ENCODE measurements at places on chromosomes 4 and X.
A peak's percentile ranks its signal among the peaks of the same experiment; 100 is the strongest.

GRCh38 chr4:139899346-139899745 lies 233.7 kb downstream of the MGST2 start:
- DNase-seq, result no peak

DNA sequence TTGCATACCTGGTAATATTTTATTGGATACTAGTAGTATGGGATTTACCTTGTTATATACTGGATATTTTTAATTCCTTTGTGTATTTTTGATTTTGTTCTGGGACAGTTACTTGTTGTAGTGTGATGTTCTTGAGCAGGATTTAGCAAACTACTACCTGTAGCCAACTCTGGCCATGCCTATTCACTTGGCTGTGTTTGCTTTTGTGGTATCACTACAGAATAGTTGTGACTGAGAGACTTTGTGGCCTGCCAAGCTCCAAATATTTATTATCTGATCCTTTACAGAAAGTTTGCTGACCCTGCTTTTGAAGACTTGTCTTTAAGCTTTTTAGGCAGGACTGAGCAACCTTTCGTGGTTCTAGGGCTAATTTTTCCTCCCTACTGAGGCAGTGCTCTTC lies 17.8 kb downstream of the ZCCHC4 start:
- DNase-seq, result no peak

- no peak for DNase-seq
Observed at GRCh38 chr4:187227907-187228704, 504.4 kb upstream of the FAT1 start.

DNA sequence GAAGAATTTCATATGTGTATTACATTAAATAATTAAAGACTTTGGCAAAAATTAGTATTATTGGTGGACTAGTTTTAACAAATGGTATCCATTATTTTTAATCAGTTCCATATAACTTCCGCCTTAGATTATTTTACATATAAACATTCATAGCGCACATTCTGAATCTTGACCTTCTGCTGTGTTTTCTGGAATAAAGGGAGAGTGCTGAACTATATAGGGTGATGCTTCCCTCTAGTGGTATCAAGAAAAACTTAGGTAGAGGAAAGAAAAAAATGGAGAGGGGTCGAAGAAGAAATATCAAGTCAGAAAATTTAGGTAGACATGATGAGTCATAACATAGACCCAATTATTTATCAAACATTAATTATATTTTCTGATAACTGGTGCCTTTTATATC lies 155.6 kb upstream of the PACRGL start:
- DNase-seq, result no peak

- DNase-seq, result no peak
Observed at GRCh38 chrX:32293962-32294700, 917.2 kb downstream of the DMD start.

DNA sequence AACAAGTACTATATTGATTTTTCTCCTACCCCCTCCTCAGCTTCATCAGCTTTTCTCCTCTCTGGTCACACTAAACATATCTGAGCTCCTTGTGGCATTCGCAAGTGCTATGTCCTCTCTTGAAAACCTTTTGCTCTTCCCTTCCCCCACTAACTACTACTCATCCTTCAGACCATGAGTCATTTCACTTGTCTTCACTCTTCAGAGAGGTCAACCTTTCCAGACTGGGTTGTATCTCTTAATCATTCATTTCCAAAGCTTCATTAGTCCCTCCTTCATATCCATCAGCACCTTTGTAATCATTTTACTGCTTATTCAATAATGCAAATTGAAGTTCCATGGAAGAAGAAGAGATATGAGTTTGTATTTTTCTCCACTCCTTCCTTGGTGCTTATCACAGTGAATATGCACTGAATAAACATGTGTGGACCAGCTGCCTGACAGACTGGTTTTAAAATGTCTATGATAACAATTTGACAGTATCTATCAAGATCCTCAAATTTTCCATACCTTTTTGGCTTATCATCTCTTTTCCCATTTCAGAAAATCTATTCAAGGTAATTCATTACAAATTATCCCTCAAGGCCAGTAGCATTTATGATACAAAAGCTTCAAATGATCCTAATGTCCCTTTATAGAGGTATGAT lies 28.4 kb downstream of the DDX60L start:
- DNase-seq, result no peak

DNA sequence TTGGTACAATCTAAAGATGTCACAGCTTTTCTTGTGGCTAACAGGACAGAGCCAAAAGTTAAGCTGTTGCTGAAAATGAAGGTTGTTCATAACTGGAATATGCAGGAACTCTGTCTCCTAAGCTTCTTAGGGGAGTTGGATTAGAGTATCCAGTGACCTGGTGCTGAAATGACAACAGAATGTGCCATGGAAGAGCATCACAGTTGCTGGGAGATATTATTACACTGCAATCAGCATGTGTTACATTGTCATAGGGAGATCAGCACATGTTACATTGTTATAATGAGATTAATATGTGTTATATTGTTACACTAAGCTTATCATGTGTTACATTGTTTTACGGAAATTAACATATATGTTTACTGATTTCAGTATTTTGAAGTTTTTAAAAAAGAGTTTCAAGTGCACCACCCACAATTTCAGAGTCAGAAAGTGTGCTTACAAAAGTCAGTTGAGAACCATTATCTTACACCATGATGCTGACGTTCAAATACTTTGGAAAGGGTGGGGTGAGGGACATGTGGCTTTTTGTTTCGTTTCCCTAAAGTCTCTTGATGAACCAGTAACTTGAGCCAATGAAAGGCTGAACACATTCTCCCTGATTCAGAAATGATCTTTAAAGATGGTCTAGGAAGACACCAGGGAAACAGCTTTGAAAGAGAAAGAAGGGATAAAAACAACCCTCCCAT lies 113.4 kb downstream of the DRD5 start:
- DNase-seq, result no peak

DNA sequence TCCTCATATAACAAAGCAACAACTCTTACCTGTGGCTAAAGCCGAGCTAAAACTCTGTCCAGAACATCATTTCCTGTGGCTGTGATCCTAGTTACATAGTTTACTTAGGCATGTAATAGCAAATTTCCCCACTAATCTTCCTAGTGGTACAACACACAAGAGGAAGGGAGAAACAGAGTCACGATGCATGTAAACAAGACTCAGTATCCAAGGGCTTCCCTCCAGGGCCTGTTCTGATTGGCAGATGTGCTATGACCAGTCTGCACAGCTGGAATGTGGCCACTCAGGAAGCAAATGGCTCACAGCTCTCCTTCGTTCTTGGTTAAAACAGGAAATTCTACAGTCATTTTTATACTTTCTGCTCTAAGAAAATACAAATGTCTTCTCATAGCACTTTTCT lies 49.2 kb upstream of the PRSS48 start:
- DNase-seq, result peak; percentile 75

DNA sequence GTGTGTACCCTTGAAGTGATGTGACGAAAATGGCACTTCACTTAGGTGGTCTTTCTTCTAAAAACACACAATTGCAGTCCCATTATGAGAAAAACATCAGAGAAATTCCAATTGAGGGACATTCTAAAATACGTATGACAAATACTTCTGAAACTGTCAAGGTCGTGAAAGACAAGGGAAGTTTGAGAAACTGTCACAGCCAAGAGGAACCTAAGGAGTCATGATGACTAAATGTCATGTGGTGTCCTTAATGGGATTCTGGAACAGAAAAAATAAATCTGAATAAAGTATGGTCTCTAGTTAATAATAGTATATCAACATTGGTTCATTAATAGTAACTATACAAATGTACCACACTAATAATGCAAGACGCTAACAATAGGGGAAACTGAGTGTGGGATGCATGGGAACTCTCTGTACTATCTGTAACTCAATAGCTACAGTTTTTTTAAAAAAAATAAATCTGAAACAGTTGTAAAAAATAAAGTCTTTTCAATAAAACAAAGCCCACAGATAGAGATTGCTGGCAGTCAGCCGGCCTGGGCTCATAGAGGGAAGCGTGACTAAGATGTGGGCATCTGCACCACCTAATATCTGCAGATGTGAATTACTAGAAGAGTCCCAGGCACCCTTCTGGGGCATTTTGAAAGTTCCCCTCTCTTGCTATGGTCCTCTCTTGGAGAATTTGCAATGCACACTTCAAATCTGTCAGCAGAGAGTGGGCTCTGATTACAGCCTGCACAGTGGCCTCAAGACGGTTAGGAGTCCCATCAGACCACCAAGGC lies 47.6 kb downstream of the MID1IP1 start:
- no peak for DNase-seq

- DNase-seq, result no peak
Observed at GRCh38 chrX:17805120-17805519, 56.0 kb downstream of the RAI2 start.

- no peak for DNase-seq
Observed at GRCh38 chr4:1793940-1794808, 1.1 kb downstream of the FGFR3 start.

DNA sequence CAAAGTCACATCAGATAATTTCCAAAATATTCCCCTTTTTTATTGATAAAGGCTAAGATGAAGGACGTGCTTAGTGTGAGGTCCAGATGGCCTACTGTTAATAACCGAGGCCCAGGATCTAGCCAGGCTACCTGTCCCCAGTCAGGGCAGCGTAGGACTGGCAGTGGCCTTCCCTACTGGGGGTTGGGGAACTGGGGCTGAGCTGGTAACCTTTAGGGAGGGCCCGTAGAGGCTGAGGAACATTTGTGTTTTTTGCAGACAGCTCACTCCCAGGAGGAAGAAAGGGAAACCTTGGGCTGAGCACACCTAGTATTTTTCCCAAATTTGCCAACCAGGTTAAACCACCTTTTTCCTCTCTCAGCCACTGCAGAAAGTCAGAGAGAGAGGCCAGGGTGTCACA lies 59.1 kb downstream of the KLF3 start:
- no peak for DNase-seq

- no peak for DNase-seq
Observed at GRCh38 chr4:141133999-141134995, 1.0 kb upstream of the RNF150 start.

DNA sequence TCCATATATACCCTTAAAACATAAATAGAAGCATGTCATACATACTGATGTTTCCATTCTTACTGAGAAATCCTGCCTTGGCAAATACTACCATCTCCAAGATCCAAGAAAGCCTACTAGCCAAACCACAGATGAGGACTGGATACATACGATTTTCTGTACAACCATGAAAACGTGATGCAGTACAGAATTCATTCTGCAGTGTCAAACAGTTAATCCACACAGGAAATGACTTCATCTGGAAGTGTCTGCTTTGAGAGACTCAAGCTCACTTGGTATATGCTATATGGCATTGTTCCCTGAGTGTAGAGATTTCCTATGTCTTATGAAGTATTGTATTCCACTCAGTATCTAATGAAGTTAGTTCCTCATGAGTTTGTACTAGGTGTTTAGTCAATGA lies 94.3 kb downstream of the CT47B1 start:
- no peak for DNase-seq

DNA sequence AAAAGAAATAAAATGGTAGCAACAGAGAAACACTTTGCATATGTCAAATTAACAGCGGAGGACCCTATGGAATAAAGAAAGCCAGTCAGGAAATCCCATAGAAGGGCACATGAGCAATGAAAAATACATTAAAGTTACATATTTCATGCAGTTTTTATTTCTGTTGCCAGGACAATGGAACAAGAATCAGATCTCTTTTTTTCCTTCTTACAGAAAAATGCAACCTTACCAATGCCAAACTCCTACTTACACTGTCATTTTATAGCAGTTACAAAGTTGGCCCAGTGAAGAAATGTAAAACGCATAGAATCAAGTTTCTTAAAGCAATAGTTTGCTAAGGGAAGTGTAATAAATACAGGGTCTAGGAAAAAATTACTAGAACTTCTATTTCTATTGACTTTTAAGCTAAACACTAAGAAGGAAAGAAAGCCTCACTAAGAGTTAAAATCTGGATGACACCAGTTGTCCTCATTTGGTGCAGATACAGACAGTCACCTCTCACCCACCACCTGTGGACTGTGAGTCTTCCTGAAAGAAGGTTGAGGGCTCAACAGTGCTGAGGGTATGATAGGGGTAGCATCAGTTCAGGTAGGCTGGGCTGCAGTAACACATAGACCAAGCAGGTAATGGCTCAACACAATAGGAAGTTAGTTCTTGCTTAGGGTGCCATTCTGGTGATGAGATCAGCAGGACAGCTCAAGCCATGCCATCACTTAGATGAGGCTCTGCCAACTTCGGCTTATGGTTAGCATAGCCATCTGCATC lies 224.6 kb downstream of the ANAPC10 start:
- DNase-seq, result no peak

DNA sequence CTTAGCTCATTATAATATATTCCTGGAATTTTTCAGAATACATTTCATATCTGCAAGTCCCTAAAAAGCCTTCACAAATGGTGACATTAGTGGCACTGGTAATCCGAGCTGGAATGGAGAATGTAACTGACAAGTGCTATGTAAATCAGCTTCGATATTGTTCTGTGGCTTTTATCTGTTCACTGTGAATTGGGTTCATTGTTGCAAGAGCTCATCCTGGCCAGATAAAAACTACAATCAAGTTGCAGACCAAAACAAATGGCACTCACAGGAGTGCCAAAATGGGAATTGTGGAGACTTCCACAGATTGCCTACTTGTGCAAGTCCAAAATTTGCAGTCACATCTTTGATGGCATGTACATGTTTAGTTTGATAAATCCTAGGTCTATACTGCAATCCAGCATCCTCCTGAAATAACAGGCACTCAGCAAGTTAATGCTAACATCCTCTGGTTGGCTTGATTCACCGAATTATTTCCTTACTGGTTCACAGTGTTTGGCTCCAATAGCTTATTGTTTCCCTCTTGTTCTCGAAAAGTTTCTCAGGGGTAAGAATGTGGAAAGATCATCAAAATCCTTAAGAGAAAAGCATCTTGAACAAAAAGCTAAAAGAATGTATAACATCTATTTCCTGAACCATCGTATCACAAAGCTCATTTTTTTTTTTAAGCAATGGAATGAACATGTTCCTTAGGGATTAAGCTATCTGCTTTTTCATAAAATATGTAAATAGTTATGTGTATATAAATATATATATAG lies 904.9 kb downstream of the CENPC start:
- no peak for DNase-seq

- no peak for DNase-seq
Observed at GRCh38 chr4:109094056-109094455, 208.4 kb downstream of the COL25A1 start.

DNA sequence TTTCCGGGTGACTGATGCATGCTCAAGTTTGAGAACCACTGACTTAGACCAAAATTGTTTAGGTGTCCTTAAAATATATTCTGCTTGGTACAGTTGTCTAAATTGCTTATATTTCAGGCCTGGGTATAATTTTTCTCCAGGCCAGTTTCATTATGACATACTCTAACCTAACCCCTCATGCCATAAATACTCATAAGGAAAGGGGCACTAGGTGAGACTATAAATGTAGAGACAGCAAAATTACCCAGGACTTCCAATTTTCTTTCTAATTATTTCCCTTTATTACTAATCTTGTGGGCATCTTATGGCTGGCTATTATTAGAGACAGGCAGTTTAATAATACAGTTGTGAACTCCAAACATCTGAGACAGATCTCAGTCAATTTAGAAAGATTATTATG lies 150.2 kb downstream of the RRAGB start:
- no peak for DNase-seq

GRCh38 chr4:118282692-118283091 lies 70.1 kb downstream of the PRSS12 start:
- no peak for DNase-seq

- no peak for DNase-seq
Observed at GRCh38 chrX:11451151-11451550, 157.9 kb downstream of the AMELX start.

All from right forelimb (tissue), 1 donor.